ENCODE measurements at places on chromosomes 1 and 21.

- DNase-seq, result no peak
Measured at GRCh38 chr1:180181048-180181447, 26.4 kb downstream of the QSOX1 start.

DNA sequence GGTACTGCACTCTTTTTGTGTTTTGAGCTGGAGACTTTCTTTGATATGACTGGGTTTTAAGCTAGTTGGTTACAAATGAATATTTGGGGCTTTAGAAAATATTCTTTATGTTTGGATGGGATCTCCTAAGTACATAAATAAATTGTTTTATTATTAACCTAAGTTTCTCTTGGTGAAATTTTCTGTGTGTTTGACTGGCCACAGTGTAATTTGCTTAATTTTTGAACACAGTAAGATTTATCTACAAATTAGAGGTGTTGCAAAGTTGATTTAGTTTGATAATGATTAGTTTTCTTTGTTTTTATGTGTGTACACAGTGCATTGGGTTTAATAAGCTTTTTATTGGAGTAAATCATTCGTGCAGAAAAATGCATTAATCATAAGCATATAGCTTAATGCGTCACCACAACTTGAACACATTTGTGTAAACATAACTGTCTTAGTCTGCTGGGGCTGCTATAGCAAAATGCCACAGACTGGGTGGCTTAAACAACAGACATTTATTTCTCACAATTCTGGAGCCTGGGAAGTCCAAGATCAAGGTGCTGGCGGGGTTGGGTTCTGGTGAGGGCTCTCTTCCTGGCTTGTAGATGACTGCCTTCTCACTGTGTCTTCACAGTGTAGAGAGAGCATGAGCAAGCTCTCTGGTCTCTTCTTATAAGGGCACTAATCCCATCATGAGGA lies 17.4 kb upstream of the SLC6A9 start:
- no peak for DNase-seq

- peak; percentile 14 for DNase-seq
Measured at GRCh38 chr1:234938924-234939323, 189.7 kb downstream of the TOMM20 start.

- no peak for DNase-seq
Measured at GRCh38 chr1:221327954-221328353, 413.9 kb downstream of the DUSP10 start.

GRCh38 chr1:86201311-86201710 lies 44.7 kb upstream of the COL24A1 start:
- DNase-seq, result no peak

DNA sequence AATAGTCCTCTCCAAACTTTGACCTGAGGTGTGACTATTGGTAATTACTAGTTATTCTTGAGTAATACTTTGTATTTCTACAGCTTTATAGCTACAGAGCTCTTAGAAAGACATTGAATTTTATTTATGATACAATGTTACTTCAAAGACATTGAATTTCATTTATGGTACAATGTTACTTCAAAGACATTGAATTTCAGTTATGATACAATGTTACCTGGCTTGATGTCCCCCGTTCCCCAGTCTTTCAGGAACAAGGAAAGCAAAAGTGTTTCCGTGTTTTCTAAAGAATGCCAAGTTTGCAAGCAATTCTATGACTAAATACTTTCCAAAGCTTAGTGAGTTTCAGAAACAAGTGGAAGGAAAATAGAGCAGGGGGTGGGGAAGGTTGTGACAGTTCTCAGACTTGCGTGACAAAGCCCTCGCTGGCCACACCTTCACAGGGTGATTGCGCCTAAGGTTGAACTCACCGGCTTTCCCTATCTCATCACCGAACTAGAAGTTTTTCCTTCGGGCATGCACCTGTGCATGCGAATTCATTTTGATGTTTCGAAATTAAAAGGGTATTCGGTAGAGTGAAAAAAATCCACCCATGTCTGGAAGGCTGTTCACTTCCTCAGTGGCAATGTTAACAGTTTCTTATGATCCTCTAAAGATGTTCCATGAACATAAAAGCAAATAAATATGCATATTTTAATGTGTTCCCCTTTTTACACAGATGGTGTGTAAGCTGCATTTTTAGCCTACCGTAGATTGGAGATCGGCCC lies 909 bp upstream of the PAXBP1 start:
- peak; percentile 49 for DNase-seq

DNA sequence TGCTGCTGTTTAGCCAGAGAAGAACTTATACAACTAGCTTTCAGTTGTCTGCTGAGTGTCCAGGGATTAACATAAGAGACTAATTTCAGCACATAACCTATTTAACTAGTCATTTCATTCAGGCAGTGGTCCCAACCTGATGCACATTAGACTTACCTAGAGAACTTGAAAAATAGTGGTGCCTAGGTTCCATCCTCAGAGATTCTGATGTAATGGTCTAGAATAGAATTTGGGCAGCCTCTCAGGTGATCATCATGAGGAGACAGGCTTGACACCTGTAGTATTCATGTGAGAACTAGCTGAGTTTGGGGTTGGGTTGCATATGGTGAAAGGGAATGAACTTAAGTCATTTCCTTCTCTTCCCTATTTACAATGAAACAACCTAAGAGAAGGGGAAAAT lies 24.8 kb downstream of the CNST start:
- DNase-seq, result no peak

DNA sequence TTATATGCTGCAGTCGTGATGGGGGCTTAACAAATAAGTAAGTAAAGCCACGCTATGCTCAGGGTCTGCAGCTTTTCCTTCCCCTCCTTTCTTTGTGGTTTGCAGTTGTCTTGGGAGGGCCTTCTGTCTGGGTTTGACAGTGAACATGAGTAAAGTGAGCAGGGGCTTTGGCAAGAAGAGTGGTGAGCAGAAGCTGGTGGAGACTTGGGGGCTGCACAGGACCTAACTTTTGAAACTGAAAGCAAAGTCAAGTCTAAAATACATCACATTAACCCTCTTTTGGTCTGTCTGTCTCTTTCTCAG lies 368.6 kb upstream of the VAMP3 start:
- no peak for DNase-seq

- no peak for DNase-seq
Measured at GRCh38 chr1:44089371-44090048, 29.1 kb upstream of the KLF17 start.

- DNase-seq, result no peak
Measured at GRCh38 chr1:220421508-220421907, 106.4 kb upstream of the MARK1 start.

DNA sequence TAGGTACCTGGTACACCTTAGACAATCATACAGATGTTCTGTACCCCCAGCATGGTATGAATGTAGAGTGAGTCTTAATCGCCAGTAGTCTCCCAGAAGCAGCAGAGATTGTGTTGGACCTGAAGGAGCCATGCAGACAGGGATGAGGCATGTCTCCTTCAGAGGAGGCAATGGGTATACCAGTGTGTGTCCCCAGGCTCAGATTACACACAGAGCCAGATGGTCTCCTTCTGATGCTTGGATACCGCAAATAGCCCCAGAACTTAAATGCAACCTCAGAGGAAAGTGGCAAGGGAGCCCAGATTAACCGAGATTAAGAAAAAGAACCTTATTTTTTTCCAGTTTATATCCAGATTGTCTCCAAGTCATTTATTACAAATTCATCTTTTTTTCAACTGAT lies 96.8 kb upstream of the C21orf91 start:
- DNase-seq, result no peak

DNA sequence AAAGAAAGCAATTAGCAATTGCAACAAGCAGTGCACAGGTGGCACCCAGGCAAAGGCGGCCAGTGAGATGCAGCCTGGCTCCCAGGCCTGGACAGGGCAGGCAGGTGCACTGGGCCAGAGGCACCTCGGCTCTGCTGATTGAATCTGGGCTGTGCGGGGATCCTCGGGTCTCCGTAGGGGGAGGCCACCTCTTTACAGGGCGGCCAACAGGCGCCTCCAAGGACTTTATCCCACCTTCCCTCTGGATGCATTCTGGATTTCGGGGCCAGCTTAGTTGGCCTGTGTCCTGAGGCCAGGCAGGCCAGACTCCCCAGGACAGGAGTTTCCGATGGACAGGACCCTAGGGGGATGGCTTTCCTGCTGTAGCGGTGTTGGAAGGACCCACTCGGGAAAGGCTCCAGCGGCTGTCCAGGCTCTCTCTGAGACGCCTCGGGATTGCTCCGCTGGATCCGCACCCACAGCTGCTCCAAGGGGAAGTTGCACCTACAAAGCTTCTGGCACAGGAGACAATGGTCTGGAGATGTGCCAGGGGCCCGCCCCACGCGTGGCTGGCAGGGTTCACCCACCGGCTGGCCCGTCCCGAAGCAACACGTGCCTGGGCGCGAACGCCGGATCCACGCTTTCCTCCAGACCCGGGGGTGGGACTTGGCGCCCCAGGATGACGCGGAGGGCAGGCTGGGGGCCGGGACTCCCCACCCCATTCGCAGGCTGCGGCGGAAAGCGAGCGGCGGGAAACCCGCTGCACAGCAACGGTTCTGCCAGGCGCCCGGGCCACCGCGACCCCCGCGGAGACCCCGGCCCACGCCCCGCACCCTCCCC lies 810 bp downstream of the SLC19A1 start:
- DNase-seq, result peak; percentile 82

DNA sequence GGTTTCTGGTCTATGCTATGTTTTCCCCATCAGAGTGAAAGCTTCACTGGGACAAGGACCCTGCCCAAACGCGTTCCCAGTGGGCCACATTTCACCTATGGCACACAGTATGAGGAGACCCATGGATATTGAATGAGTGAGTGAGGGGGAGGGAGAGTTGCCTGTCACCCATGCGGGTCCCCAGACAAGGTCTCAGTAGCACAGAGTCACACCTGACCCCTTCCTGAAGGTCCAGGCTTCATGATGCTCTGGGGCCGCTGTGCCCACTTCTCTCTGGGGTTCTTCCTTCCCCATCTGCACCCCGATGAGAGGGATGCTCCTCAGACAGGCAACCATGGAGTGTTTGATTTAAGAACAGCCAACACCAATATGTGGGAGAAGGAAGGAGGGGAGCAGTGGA lies 72.3 kb upstream of the CSF3R start:
- no peak for DNase-seq

DNA sequence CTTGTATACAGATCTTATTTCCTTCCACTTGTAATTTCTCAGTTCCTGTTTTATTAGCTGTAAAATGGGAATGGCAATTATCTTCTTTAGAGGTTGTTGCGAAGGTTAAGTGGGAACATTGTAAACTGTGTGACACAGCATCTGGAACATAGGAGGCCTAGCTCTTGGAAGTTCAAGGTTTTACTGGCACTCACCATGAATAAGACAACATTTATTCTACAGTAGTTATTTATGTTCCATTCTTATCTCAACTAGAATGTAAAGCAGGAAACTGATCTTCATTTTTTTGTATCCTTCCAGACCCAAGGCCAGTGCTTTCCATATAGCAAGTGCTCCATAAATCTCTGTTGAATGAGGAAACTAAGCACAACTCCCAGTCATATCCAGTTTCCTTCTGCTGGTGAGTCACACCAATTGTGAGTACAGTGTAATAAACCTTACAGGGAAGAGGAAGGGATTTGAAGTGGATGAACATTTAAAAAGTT lies 1.4 kb downstream of the BCL10 start:
- no peak for DNase-seq

GRCh38 chr1:119731741-119732430 lies 20.2 kb downstream of the PHGDH start:
- no peak for DNase-seq

DNA sequence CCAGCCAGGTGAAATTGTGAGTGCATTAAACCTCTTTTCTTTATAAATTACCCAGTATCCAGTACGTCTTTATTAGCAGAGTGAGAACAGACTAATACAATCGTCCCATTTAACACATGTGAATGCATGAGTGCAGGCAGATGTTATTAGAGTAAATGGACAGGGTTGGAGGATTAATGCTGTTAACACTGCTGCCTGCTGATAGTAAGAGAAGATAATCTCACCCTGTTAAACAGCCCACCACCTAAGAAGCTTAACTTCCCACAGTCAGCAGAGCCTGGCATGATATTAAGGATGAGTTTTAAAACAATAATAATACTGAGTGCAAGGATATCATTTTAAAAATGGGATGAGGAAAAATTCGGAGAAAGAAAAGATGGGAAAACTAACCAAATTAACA lies 181.4 kb upstream of the LHX8 start:
- no peak for DNase-seq

DNA sequence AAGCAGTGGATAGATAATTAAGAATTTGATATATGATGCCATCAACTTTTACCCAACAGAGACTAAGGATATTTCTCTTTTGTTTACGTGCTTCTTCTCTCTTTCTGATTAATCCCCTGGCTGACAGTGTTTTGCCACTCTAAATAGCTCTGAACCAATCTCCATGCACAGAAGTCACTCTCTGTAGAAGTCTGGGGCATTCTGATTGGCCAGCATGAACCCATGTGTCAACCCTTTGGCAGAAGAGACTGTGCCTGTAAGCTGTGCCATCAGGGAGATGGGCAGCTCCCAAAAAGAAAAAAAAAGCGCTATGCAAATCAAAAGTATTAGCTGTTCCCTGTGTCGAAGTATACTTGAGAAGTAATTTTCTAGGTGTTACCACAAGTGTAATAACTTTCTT lies 34.1 kb upstream of the NRIP1 start:
- DNase-seq, result no peak

- no peak for DNase-seq
Measured at GRCh38 chr21:24737296-24737850, 869.9 kb downstream of the MRPL39 start.

- DNase-seq, result no peak
Measured at GRCh38 chr1:166327886-166328285, 161.1 kb upstream of the FAM78B start.

GRCh38 chr1:173213665-173214064 lies 6.5 kb upstream of the TNFSF4 start:
- DNase-seq, result no peak

DNA sequence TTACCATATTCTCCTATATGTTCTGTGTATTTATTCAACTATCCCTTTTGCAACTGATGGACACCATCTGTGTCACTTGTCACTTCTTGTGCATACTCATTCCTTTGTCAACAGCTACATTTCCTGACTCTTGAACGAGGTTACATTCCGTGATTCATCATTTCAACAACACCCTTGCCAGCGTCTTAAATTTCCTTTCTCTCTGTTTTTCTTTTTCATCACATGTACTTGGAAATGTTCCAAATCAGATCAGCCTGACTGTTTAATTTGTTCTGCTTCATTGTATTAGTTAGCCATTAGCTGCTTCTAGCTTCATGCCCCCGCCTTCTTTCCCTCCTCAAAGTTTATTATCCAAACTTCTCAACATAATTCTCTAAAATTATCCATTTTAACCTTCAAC lies 173.0 kb downstream of the ADGRL4 start:
- DNase-seq, result no peak

- DNase-seq, result no peak
Measured at GRCh38 chr1:4062041-4062440, 162.0 kb upstream of the C1orf174 start.

GRCh38 chr1:212315907-212316306 lies 30.7 kb downstream of the PPP2R5A start:
- DNase-seq, result no peak
